ENCODE measurements at places on chromosomes 4 and X.

GRCh38 chr4:88107406-88108107 lies 50.9 kb downstream of the ABCG2 start:
- DNase-seq = no peak

- no peak for DNase-seq
These were observed 90.1 kb downstream of the PALLD start for GRCh38 chr4:168586926-168587325.

GRCh38 chr4:61086357-61086756 lies 113.8 kb upstream of the ADGRL3 start:
- DNase-seq = no peak

DNA sequence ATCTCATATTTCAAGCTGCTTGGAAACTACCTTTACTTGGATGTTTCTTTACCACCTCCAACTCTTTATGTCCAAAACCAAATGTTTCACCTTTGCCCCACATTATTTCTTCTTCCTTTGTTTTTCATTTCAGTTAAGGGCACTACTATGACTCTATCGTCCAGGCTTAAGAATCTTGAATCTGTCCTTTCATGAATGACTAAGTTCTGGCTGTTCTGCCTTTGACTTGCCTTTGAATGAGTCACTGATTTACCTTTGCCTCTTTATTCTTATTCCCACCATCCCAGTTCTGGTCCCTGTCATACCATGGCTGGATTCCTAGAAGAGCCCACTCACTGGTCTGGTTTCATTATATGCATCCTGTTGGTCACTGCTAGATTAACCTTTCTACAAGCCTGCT lies 30.6 kb upstream of the PLAC1 start:
- DNase-seq = no peak

- no peak for DNase-seq
These were observed 300.3 kb upstream of the IGFBP7 start for GRCh38 chr4:57410331-57411052.

- no peak for DNase-seq
These were observed 313.0 kb upstream of the GRID2 start for GRCh38 chr4:91990726-91991125.

DNA sequence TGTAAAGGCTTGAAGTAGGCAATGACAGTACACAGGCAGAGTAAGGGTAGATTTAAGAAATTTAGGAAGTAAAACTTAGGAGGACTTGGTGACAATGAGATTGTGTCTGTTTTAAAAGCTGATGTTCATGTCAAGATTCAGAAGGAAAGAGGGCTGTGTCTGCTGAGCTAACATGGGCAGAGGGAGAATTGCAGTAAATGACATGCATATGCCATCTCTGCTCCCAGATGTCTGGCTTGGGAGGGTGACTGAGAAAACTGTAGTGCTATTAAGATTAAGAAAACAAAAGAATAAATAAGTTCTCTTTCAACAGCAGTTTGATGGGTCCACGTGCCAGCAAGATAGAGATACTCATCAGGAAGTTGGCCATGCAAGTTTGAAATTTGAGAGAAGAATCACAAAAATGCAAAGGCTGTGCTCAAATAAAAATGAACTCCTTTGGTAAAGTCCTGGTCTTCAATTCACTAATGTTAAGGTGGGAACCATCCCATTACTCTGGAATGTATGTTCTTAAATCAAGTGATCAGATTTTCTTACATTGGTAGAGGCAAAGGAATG lies 7.2 kb downstream of the NFXL1 start:
- DNase-seq = no peak

- DNase-seq = no peak
These were observed 64.1 kb downstream of the ALPK1 start for GRCh38 chr4:112361181-112361791.

DNA sequence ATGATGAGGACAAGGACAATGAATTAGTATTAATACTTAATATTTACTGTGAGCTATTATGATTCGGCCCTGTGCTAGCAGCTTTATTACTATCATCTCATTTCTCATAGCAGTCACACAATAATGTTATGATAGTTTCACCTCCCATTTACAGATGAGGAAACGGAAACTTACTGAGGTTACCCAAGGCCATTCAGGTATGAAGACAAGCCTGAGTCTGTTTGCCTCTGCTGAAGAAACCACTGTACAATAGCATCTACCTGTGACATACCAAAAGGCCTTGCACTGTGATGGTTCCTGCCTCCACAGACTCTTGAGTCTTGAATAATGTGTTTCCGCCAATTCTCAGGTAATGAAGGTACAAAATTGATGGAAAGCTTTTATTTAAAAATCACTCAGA lies 248.5 kb downstream of the NPFFR2 start:
- no peak for DNase-seq

All from stimulated activated naive CD4-positive, alpha-beta T cell treated with Interleukin-2 at 50 U/mL for 16 hours (primary cell).